GM13976 (cell line): ENCODE measurements at places on chromosomes 3 and 15.

- DNase-seq, result peak; percentile 23
Measured at GRCh38 chr3:11835028-11835639, 11.6 kb downstream of the TAMM41 start.

- DNase-seq, result no peak
Measured at GRCh38 chr3:72408983-72409779, 439.1 kb downstream of the SHQ1 start.

GRCh38 chr15:39719109-39719508, 63.5 kb downstream of the FSIP1 start:
- DNase-seq, result no peak

- no peak for DNase-seq
Measured at GRCh38 chr15:92232317-92232716, 161.4 kb upstream of the ST8SIA2 start.

DNA sequence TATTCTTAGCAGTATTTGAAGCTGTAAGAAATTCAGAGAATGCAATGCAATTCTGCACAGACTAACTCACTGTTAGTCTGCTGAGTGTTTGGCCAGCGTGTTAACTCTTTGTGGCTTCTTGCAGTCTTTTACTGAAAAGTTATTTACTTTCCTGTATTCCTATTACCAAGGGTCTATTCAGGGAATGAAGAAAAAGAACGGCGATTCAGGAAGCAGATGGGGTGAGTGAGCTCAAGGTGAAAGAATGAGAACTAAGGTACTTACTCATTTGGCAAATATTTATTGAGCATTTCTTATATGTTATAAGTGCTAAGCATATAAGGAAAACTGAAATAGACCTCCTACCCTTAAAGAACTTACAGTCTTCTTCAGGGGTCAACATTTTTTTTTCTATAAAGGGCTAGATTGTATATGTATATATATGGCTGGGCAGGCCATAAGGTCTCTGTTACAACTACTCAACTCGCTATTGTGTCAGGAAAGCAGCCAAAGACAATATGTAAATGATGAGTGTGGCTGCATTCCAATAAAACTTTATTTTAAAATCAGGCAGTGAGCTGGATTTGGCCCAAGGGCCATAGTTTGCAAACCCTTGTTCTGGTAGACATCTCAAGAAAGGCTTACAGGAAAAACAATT, 271.9 kb upstream of the GADL1 start:
- DNase-seq, result no peak

DNA sequence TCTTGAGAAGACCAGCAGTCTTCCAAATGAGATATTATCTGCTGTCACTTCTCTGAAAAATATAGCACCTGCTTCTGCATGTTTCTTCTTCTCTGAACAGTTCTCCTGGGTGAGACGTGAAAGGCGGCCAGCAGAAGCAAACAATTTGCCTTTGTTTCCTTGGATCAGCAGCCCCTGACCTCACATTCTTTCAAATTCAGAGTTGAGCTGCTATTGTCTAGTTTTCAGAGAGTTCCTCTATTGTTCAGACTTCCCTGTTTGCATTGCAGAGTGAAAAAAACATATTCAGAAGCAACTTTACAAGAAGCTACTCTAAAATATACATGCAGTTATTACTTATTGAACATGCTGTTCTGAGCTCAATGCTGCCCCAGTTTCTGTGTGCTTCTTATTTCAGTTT, 653.6 kb downstream of the NAALADL2 start:
- no peak for DNase-seq

DNA sequence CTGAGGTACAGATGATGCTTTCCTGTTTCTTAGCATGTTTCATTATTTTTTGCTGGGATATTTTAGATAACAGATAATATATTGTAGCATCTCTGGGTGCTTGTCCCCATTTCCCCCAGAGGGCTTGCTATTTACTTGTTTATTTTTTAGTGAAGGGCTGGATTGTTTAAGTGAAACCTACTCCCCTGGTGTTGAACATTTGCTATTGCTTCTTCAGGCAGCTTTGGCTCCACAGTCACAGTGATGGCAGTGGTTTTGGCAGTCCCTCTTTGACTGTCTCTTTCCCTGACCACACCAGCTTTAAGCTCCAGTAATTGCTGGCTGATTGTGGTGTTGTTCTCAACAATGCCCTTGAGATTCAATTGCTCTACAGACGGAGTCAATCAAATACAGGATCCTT, 128.9 kb downstream of the KLF13 start:
- DNase-seq, result no peak

DNA sequence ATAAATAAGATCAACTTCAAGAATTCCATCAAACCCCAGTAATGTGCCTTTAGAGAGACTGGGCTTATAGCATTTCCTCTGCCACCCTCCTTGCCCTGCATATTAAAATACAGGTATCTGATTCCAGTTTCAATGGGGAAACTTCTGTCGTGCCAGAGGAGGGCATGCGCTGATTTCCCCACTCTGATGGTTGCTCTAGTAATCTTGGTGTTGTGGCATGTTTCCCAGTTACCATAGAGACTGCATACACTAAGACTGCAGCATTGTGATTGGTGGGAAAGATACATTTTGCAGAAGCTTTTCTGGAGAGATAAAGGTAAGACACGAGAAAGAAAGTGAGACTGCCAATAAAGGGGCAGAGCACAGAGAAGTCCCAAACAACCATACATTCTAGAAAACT, 225.6 kb downstream of the TIGIT start:
- no peak for DNase-seq

DNA sequence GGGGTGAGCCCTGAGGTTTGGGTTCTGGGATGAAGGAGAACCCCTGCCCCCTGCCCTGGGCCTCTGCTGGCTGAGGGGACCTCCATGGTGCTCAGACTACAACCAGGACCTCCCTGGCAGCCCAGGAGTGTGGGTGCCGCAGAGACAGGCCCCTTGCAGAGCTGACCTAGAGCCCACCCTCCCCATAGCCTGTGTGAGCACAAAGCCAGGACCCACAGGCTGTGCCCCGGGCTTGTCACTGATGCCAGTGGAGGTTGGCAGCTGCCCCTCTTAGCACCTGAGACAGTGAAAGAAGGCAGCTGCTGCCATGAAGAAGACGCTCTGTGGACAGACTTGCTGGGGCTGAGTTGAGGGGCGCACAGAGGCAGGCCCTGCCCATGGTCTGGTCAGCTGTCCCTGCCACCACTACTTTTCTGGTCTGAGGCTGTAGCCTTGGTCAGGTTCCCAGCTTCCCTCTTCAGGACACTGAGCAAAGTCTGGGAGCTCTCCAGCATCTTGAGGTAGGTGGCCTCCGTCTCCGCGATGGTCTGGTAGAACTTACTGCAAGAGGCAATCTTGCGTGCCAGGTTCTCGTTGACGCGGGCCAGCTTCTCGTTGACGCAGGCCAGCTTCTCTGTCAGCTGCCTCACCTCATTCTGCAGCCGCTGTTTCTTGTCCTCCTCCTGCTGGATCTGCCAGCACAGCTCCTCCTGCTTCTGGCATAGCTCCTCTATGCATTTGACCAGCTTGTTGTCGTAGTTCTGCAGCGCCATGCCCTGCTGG, 23.0 kb downstream of the USP4 start:
- DNase-seq, result no peak

DNA sequence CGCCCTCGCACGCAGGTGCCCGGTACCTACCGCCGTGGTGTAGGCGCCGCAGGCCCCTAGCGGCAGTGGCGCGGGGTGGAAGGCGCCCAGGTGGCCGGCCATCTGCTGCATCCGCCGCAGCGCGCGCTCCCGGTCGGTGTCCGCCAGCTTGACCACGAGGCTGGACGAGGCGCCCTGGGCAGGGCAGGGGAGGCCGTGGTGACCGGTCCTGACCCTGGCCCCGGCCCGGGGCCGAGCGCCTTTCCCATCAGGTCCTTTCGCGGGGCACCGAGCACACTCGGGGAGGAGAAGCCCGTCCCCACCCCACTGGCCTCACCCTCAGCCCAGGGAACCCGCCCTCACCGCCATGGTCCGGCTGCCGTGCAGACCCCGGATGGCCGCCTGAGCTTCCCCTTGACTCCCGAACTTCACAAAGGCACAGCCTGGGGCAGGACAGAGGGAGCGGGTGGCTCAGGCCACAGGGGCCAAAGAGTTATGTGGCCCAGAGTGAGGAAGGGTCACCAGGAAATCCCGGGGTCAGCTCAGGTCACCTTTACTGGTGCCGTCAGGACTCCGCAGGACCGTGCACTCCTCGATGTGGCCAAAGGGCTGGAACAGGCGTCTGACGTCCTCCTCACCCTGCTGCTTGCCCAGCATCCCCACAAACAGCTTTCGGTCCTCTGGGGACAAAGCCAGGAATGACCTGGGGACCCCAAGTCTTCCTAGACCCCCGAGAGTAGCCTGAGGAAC, 17.4 kb upstream of the PARP6 start:
- no peak for DNase-seq

GRCh38 chr15:26298659-26299170, 435.6 kb upstream of the ATP10A start:
- DNase-seq, result no peak

DNA sequence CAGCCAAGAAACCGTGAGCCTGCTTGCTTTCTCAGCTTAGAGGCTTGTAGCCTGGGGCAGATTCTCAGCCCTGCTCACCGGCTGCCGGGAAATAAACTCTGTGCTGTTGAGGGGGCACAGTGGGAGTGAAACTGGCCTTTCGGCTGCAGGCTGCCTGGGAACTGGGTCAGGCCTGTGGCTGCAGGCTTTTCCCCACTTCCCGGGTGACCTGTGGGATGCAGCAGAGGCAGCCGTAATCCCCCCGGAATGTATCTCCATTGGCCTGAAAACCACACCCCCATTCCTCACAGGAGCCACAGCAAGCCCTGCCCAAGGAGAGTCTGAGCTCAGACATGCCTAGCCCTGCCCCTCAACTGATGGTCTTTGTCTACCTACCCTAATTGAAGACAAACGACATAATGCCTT, 110.9 kb downstream of the STXBP5L start:
- no peak for DNase-seq

DNA sequence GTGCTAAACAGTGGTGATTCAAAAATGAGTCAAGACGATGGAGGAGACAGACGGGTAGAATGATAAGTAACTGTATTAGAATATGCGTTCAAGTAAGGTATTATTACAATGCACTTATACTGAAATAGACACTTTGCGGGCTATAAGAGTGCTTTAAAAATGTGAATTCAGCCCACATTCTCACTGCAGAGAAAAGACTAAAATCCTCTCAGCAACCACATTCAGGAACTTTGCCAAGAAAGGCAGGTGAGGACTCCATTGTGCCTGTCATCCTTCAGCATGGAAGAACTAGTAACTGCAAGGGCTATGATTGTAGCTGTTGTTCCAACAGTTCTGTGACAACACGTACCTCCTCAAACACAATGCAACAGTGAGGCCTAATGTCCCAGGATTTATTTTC, 272.0 kb downstream of the RORA start:
- DNase-seq, result no peak

DNA sequence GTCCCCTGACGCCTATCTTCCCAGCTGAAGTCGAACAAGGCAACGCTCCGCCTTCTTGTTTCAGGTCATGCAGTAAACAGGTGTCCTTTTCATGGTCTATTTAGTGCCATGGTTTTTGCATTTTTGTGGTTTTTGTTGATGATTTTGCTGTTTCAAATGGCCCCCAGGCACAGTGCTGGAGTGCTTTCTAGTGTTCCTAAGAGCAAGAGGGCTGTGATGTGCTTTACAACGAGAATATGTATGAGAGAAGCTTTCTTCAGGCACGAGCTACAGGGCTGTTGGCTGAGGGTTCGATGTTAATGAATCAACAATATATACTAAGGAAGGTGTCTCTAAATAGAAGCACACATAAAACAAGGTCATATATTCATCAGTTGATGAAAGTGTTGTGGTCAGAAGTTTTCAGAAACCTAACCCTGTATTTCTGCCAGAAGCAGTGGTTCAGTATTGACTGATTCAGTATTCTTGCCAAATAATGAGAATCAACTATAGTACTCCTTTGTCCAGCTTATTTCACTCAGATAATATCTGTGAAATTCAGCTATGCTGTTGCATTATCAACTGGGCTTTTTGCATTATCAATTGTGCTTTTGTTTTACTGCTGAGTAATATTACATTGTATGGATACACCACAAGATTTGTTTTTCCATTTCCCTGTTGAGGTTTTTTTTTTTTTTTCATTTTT, 18.5 kb downstream of the LIMD1 start:
- DNase-seq, result peak; percentile 47

DNA sequence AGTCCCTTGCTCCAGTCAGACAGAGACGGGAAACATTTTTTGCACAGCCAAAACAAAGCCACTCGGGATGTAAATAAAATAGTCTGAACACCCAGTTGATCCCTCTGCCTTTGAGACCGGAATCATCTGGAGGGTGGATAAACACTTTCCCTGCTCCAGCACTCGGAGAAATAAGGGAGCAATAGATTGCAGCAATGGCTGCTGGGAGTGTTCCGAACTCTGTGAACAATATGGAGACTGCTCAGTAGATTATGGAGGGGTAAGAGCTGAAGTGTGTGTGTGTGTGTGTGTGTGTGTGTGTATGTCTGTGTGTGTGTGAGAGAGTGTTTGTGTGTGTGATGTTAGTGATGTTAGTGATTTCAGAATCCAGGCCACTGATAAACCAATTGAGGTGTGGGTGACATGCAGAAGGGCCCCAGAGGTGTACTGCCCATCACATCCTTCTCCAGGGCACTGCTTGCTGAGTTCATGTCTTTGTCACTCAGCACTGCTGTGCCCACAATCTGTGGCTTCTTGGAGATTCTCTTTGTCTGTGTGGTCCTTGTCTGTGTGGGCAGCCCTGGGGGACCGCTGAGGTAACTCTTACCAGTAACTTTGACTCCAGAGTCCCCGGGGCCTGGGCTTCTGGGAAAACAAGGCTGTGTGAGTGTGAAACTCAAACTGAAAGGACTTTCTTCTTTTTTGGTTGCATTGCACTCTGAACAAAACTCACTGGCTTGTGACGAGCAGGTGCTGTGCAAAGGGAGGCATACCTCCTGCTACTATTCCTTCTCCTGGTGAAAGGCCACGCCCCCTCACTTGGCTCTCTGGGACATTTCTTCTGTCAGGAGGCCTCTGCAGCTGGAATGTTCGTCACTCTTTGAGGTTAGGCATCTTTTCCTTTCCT, 23.0 kb downstream of the CRYGS start:
- DNase-seq, result peak; percentile 45

DNA sequence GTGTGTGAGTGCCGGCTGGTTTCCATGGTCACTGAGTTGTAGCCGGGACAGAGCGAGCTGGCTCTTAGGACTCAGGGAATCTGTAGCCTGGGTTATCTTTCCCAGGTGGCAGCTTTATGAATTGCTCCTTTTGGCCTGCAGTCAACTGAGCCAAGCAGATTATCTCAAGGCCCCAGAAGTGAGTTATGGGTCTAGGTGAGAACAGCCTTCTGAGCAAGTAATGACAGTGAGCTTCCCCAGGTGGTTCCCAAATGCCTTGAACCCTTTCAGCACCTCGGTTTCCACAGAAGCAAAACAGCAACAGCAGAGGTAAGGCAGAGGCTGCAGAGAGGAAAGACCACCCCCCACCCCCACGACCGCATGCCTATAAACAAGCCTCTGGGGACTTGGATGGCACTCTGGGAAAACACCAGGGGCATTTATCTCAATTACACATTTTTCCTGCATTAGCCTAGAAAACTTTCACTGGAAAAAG, 56.7 kb upstream of the DGKG start:
- no peak for DNase-seq

- DNase-seq, result no peak
Measured at GRCh38 chr3:9110316-9110715, 139.1 kb downstream of the SRGAP3 start.
